Stimulated activated naive CD8-positive, alpha-beta T cell treated with anti-CD3 and anti-CD28 coated beads, Interleukin-15, Interleukin-2, amounts not matched to agents 100 U/mL and 50 U/mL, for 24 hours (primary cell): ENCODE measurements at places on chromosomes 7 and 10.
A peak's percentile ranks its signal among the peaks of the same experiment; 100 is the strongest.

GRCh38 chr10:7185367-7185690, 225.5 kb downstream of the SFMBT2 start:
- no peak for DNase-seq

DNA sequence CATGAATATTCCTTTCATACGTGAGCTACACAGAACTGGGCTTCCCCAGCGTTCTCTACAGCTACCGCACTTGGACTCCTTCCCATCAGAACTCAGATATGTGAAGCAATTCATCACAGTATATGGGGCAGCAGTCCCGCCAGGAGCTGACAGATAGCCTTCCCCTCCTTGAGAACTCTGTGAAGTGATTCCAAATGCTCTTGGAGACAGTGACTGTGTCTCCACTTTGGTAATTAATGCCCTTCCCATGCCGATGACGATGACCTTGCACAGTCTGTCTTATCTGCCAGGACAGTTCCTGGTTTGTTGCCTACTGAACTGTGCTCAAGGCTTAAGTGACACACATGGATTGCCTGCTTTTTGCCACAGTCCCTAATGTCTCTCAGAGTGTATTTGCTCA, 75.0 kb upstream of the AFAP1L2 start:
- no peak for DNase-seq

GRCh38 chr10:74582566-74582965, 243.8 kb upstream of the KAT6B start:
- DNase-seq = no peak

DNA sequence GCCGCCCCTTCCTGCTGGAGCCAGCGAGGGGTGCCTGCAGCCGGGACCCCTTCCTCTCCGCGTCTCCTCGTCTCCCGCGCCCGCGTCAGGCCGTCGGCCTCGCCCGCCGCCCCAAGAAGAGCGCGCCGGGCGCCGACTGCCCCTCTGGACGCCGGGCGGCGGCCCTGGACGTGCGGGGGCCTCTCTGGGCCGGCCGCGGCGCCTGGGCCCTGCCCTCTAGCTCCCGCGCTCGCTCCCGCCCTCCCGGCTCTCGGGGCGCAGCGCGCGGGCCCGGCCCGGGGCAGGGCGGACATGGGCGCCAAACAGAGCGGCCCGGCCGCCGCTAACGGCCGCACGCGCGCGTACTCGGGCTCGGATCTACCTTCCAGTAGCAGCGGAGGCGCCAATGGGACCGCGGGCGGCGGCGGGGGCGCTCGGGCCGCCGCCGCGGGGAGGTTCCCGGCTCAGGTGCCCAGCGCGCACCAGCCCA, 704 bp downstream of the ZNRF2 start:
- DNase-seq = peak; percentile 55

DNA sequence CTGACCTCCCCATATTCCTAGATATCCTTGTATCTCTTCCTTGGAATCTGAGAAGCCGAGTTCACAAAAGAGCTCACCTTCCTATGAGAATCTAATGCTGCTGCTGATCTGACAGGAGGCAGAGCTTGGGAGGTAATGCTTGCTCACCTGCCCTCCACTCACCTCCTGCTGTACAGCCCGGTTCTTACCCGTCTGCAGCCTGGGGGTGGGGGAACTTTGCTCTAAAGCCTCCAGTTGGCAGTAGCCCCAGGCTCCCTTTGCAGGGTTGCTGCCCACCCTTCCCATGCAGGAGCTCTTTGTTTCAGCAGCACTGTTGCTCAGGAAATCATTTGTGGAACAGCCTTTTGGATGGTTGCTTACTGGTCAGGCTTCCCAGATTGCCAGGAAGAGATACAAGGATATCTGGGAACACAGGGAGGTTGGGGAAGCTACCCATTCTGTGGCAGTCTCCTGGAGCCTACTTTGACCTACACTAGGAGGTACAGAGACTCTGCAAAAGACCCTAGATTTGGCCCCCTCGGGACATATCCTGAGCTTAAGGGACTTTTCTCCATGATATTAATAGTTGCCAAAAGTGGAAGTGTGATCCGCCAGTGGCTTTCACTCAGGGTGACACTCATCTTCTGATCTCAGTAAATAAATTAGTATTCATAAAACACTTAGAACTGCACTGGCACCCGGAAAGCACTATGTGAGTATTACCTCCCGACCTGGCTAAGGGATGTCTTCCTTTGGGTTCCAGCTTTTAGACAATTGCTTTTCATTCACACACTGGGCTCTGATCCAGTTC, 363.7 kb upstream of the PODXL start:
- DNase-seq = no peak

GRCh38 chr10:28798428-28798955, 121.2 kb downstream of the BAMBI start:
- no peak for DNase-seq

GRCh38 chr7:139854124-139854511, 25.1 kb downstream of the TBXAS1 start:
- no peak for DNase-seq

- DNase-seq = peak; percentile 7
Observed at GRCh38 chr7:31027161-31027965, 24.7 kb upstream of the ADCYAP1R1 start.

- DNase-seq = no peak
Observed at GRCh38 chr7:32250471-32251260, 180.5 kb upstream of the PDE1C start.

GRCh38 chr10:128097783-128098182, 28.4 kb downstream of the MKI67 start:
- no peak for DNase-seq

DNA sequence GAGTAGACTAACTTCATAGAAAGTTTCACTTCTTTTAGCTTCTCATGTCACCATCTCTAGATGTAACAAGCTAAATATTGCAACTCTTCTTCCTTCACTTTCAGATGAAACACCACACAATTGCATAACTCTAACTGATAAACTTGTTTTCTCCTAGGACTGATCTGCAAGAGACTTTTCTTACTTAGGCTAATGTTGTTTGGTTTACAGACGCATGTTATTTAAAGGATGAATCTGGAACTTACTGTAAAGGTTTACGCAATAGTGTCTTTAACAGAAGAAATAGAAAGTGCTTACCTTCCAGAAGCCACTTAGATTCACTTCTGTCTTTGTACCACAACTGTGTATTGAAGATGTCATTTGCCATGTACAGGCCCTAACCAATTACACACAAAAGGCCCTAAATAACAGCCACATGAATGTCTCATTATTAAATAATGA, 22.1 kb upstream of the ZC3HAV1 start:
- DNase-seq = no peak

- no peak for DNase-seq
Observed at GRCh38 chr7:98317366-98318040, 36.0 kb downstream of the BRI3 start.

DNA sequence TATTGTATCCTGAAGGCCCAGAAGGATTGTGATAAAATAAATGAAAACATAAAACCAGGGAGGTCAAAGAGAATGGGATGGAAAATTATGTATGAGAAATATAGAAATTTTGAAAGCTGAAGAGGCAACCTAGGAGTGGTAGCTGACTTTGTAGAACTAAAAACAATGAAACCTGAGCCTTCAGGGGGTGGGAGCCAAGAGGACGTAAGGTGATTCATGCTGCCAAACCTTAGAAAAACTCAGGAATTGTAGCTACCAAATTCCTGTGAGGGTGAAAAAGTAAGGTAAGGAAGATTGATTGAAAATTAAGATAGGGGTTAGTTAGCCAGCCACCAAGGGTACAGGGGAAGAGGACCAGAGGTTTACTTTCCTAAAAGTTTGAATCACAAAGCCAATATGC, 213.2 kb downstream of the KCND2 start:
- no peak for DNase-seq

DNA sequence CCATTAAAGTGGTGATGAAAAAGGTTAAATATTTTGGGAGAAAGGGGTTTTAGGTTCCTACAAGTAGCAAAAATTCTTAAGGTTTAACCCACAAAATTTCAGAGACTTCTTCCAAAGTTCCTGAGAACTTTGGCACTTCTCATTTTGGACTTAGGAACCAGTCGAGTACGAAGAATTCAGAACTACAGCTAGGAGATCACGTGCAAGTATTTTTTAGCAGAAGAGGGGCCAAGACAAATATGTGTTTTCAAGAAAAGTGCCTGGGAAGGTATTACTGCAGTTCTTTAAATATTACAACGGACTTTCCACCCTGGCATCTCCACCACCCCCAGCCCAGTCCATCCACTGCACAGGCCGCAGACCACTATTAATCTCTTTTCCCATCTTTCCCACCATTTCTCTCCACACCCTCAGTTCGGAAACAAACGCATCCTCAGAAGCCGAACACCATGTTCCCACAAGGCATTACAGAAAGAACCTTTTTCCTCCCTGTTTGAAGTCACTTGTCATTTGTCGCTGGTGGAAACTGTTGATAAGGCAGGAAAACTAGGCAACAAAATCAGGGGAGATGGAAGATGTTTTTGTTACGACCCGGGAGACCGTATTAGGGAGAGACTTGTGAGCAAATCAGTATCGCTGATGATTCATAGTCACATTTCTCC, 7.1 kb downstream of the INHBA start:
- no peak for DNase-seq

DNA sequence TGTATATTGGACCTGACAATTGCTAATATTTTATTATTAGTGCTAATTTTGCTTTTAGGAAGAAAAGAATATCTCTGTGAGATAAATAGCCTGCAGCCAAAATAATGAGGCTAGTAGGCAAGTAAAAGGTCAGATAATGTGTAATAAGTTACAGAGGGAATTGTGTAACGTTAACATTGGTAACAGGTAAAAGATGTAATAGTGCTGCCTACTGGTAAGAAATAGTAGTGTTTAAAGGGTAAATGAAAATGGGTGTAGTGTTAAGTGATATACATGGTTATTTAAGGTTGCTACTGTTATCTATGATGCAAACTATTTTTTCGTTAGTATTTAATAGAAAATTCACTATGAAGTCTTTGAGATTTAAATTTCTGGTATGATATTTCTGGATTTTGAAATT, 9.2 kb upstream of the FOXP2 start:
- no peak for DNase-seq

DNA sequence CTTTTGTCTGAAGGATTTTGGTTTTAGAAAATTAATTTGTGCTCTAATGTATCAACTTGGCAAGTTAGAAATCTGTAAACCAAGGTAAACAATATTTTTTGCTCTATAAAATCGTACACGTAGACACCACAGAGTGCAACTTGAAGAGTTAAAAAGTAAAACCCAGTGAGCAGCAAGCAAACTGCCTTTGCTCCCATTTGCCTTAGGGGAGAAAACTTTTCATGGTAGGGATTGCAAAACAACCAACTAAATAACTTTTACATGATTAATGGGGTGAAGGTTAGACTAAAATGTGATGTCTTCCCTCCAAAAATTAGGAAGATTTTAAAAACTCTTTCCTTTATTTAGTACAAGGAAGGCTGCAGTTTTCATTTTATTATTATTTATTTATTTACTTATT, 224.2 kb upstream of the LYZL1 start:
- no peak for DNase-seq

- no peak for DNase-seq
Observed at GRCh38 chr10:71819441-71819861, 31.6 kb downstream of the PSAP start.

- no peak for DNase-seq
Observed at GRCh38 chr7:55574051-55574717, 1.9 kb upstream of the VOPP1 start.

DNA sequence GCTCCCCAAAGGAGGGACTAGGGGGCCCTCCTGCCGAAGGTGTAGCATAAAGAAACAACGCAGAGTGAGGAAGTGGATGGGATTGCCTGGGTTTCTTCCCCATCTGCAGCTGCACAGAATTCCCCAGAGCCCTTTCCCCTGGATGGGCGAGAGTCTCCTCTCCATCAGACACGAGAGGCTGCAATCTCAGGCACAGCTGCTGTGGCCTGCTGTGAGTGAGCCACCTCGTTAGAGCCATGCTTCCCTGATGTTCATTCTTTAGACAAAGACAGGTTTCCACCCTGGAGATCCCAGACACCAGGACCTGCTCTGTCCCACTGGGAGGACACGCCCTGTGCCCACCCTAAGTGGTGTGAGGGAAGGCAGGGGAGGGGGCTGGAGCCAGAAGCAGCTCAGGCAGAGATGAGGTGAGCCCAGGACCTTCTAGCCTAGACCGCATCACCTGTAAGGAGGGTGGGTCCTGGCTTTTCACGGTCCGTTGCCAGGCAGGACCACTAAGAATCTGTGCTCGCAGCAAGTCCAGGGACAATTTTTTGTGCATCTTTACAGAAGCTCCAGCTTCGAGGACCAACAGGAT, 268.6 kb upstream of the TCERG1L start:
- no peak for DNase-seq

DNA sequence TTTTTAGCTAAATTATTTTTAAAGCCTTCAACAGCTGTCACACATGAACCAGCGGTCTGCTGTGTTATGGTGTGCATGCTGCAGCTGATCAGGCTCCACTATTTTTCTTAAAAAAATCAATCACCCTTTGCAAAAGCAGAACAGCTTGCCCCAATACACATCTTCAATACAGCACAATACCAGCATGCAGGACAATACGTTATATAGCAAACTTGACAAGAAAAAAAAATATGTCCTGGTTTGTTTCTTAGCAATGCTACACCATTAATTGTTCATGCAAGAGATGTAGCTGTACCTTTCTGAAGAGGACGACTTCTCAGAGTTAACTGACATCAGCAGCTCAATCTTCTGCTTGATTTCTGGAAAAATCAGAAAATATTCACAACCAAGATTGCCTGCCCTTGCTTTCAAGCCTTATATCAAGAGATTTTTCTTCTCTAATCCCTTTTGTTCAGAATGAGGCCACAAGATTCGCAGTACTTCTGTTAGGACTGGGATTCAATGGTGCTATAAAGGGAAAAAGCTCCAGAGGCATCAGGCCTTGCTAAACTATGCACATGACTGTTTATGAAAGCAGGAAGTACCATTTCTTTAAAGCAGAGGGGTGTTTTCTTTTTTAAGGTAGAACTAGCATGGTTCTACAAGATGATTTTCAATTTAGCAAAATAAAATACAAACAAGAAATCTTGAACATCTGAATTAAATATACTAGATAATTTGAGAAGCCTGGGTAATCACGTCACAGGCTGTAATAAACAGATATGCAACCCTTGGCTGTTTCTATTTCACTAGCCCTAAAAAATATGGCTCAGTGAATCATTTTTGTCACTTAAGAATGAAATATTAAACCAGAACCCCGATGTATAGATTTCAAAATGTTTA, 120.0 kb downstream of the SRPK2 start:
- DNase-seq = no peak

GRCh38 chr7:51249991-51250390, 66.6 kb downstream of the COBL start:
- no peak for DNase-seq
